ENCODE measurements at places on chromosomes 4 and X.
A peak's percentile ranks its signal among the peaks of the same experiment; 100 is the strongest.

DNA sequence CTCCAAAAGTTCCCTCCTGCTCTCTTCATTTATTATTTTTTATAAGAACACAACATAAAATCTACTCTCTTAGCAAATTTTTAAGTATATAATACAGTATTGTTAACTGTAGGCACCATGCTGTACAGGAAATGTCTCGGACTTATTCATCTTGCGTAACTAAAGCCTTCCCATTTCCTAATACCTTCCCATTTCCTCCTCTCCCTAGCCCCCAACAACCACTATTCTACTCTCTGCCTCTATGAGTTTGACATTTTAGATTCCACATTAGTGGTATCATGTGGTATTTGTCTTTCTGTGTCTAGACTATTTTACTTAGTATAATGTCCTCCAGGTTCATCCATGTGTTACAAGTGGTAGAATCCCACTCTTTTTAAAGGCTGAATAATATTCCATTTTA is 15.8 kb upstream of the SYTL4 start:
- DNase-seq: no peak

DNA sequence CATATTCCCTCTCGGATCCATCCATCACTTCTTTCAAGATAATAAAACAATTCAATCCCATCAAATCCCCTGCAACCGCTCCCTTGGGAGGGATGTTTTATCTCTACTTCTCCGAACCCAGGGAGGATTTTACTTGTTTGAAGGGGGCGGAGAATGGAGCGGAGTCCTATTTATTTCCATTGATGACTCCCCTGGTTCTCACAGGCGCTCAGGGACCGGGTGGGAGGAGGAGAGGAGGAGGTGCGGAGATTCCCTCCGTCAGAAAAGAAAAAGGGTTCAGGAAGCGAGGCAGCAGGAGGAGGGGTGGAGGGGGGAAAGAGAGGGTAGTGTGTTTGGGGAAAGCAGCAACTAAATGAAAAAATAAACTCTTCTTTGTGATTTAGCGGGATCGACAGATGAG is 2.1 kb downstream of the NDNF start:
- no peak for DNase-seq

DNA sequence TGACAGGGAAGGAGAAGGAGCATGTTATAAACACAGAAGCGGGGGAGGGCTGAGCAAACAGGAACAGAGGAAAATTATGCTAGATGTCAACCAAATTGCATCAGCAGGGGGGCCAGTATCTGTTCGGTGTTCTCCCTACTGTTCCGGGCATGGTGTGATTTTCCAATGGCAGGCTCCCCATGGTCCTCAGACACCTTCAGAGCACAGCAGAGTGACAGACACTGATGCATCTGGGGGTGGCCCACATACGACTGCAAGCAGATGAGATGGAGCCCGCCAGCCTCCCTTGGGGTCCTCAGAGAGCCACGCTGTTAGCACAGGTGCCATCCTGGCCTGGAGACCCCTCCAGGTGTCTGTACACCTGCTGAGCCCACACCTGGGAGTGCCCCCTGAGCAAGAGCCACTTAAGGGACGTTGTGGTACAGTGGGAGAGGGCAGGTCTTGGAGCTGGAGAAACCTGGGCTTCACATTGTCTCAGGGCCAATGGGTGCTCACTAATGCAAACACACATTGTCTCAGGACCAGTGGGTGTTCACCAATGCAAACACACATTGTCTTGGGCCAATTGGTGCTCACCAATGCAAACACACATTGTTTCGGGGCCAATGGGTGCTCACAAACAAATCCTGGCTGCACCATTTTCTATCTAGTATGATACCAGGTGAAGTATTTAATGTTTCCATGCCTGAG is 95.4 kb downstream of the SLC2A9 start:
- DNase-seq: no peak

DNA sequence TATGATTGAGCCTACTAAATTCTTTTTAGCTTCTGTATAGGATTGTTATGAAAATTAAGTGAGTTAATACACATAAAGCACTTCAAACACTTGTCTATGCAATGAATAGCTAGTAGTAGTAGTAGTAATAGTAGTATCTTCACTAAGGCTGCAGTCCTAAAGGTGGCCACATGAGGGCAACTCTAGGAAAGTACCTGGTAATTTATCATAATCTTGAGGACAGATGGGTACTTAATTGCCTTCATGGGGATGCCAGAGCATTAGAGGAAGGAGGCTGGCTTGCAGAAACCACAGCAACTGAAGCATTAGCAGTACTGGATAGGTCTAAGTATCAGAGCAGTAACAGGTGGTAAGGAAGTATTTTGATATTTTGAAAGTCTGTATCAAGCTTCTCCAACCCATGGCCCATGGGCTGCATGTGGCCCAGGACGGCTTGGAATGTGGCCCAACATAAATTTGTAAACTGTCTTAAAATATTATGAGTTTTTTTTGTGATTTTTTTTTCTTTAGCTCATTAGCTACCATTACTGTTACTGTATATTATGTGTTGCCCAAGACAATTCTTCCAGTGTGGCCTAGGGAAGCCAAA is 17.3 kb downstream of the NIPAL1 start:
- DNase-seq: peak; percentile 64

DNA sequence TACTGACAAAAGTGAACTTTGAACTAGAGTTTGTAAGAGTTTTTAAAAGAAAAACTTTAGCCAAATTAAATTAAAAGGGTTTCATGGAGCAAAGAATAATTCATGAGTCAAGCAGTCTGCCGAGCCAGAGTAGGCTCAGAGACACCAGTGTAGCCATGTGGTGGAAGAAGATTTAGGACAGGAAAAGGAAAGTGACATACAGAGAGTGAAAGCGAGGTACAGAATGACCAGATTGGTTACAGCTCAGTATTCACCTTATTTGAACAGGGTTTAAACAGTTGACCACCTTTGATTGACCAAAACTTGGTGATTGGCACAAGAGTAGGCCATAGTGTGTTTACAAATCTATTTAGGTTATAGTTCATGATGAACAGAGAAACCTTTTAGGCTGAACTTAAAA is 377.8 kb downstream of the KLHL4 start:
- no peak for DNase-seq

- no peak for DNase-seq
Observed at GRCh38 chr4:177263818-177264217, 45.9 kb upstream of the NEIL3 start.

DNA sequence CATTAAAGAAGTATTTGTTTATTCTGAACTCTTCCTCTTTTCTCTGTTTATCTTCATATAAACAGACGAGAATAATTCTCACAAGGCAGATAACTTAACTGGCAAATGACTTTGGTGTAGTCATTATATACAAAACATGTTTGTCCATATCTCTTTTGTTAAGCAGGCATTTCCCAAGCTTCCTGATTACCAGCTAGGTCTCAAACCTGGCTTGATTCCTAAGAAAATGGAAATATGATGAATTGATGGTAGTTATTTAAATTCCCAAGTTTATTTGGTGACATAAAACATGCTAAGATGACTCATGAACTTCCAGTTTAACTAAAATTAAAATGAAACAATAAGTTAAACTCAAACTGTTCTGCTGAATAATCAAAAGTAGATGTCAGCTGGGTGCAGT is 96.8 kb downstream of the ARSJ start:
- no peak for DNase-seq

DNA sequence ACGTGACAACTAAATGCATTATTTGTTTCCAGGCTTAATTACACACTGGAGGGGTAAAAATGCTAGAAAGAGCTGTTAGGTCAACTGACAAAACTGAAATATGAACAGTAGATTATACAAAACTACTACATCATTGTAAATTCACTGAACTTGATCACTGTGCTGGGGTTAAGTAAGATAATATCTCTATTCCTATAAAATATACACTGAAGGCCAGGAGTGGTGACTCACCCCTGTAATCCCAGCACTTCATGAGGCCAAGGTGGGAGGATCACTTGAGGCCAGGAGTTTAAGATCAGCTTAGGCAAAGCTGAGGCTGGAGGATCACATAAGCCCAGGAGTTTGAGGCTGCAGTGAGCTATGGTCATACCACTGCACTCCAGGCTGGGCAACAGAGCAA is 31.8 kb upstream of the NKX6-1 start:
- DNase-seq: no peak

DNA sequence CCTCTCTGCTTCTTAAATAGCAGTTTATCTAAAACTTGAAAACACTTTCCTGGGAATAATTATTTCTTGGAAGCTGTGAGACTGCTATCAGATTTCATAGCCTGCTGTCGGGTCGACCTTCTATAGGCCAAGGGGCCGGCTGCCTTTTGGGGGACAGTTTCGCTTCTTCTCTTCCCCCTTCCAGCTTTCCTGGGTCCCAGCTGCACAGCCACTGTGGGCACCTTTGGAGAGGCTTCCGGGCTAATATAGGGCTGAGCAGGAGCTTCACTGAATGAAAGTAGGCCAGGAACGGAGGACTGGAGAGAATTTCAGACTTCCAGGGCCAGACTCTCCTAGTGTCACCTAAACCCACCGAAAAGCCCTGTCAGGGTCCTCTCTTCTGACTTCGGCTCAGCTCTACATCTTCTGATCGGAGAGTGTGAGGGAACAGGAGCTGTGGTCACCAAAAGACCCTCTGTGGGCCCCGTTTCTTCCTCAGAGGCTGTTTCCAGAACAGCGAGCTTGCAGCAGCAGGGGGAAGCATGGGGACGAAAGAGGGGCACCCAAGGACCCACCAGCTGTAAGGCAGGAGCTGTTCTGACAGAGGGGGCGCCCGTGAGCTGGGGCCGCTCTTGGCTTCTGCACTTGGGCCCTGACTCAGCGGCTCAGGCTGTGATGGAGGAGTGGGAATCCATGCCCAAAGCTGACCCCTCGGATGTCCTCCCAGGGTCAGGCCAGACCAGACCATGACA is 620.6 kb downstream of the BCOR start:
- DNase-seq: peak; percentile 14
